ENCODE measurements at places on chromosomes 5 and 9.

DNA sequence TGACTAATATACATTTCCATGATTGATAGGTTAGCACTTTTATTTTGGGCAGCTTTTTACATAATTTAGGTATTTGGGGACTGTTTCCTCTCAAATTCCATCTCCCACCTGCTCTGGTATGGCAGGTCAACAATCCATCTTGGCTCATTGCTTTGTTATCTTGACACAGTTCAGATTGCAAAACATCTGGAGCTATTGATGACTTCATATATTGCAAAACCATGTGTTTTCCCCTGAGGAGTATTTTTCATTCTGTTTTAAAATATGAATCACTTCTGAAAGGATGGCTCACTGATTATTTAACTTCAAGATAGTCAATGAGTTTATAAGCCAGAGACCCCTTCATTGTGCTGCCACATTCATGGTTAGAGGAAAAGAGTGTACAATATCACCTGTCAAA lies 1206.0 kb upstream of the C9orf72 start:
- DNase-seq: peak; percentile 22

DNA sequence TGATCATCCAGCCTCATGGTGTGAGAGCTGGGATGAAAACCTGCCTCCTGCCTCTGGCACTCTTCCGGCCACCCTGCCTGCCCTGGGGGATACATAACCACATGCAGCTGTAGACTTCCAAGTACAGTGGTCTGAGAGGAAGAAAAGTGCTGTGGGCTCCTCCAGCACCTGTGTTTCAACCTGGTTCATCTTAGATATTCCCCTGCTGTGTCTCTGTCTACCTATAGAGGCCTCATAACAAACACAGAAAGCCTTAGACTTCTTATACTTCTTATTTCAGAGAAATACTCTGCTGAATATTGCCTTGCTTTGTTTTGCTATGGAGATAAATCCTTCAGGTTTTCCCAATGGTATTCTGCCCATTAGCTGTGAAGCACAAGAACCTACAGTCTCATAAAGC lies 19.6 kb upstream of the TNFAIP8 start:
- DNase-seq: no peak

- no peak for DNase-seq
Measured at GRCh38 chr9:113403646-113404045, 2.6 kb upstream of the ALAD start.

- no peak for DNase-seq
Measured at GRCh38 chr5:42306287-42306686, 117.0 kb upstream of the GHR start.

DNA sequence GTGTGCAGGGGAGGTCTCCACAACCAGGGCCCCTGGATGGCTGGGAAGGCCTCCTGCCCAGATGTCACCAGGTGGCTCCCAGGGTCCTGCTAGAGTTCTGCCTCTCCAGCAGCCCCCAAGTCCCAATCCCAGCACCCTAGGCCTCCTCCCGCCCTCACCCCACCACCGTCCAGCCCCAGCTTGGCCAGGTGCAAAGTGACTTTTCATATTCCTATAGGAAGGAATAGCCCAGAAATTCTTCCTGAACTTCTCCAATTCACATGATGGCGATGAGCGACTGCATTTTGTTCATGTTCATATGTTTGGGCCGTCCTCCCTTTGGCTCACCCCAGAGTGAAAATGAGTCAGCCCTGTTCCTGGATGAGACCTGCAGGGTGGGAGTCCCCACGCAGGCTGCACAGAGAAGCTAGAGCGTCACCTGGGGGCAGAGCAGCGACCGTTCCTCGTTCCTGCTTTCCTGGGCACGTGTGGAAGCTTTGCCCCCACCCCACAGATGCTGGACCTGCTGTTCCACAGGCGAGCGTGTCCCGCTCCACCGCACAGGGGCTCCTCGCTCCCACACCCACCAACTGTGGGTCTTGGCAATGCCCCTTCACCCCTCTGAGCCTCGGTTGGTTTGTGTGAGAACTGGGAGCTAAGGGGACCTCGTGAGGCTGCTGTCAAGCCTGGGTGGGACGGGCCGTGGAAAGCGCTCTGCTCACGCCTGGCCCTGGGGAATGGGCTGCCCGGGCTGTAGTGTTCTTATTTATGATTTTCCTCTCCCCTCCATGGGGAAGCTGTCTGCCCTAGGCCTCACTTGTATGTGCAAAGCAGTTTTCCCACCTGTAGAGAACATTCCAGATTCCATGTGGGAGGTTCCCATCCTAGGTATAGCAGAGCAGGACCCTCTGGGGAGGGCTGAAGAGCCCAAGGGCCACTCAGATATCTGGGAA lies 6.9 kb downstream of the MRPS2 start:
- no peak for DNase-seq

DNA sequence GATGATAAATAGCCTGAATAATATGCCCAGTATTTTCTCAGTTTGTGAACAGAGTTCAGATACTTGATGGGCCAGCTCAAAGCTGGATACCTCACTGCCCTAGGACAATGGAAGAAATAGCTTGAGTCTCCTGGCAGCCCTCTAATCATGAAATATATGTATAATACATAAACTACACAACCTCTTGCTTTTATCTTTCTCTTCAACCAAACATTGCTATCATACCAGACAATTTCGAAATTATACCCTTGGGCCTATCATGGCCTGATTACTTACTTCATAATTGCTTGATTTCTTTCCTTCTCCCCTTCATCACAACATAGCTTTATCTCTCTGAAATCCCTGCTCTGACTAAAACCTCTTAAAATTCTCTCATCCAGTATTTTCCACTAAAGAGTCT lies 1144.9 kb upstream of the C9orf72 start:
- DNase-seq: peak; percentile 7

DNA sequence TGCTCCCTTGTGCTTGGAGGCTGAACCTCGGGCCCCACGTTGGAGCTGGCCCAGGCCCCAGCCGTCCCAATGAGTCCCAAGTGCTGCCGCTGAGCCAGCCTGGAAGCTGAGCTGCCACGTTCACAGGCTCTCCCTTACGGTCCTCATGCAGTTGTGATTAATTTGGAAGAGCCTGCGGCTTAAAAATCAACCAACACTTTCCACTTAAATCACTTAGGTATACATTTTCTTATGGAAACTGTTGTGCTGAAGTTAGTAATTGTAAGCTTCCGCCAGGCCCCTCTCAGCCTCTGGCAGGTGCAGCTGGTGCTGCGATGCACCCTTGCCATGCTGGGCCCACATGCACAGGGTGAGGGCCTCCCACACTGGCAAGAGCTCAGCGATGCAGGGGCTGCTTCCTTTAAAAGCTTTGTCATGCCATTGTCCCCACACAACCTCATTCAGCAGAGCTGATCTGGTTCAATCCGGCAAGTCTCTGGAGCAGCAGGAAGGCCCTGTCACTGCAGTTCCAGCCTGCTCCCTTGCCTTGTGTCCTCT lies 61.0 kb downstream of the IPPK start:
- no peak for DNase-seq

GRCh38 chr9:69497816-69498215 lies 172.8 kb downstream of the ENTREP1 start:
- no peak for DNase-seq

GRCh38 chr5:154860765-154861164 lies 2.3 kb downstream of the CNOT8 start:
- DNase-seq: no peak

DNA sequence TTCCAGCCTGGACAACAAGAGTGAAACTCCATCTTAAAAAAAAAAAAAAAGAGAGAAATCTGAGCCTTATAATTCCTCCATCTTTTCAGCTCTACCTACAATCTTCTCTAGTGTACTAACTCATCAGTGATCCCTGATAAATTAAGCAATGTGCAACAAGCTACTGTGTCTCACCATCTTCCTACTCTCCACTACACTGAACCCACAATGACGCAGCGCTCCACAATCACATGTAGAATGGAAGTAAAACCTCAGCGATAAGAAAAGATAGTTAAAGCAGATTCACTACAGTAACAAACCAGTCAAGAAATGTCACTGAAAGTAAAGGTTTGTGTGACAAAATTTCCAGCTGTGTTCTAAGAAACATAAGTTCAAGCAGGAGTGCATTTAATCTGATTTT lies 13.5 kb downstream of the ABCA1 start:
- no peak for DNase-seq

GRCh38 chr9:70315389-70315788 lies 56.6 kb downstream of the SMC5 start:
- DNase-seq: peak; percentile 7

GRCh38 chr9:2087500-2088313 lies 72.6 kb downstream of the SMARCA2 start:
- DNase-seq: peak; percentile 6

- no peak for DNase-seq
Measured at GRCh38 chr9:133104718-133105460, 16.2 kb downstream of the RALGDS start.

DNA sequence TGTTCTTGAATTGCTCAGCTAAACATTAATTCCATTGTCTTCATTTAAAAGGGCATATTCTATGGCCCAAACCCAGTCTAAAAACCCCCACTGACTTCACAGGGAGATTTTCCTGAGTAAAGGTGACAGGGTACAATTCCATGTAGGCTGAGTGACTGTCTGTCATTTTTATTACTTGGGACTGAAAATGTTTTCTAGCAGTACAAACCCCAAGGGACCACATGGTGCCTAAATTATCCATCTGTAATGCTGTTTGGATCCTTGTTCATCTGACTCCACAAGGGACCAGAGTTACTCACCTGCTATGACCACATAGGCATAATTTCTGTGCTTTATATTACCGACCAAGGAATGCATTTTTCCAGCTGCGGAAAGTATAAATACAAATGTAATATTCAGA lies 349.1 kb downstream of the ZNF608 start:
- DNase-seq: no peak

GRCh38 chr9:86876621-86877196 lies 70.6 kb downstream of the GAS1 start:
- DNase-seq: no peak

- no peak for DNase-seq
Measured at GRCh38 chr9:104900871-104901270, 27.1 kb downstream of the ABCA1 start.

DNA sequence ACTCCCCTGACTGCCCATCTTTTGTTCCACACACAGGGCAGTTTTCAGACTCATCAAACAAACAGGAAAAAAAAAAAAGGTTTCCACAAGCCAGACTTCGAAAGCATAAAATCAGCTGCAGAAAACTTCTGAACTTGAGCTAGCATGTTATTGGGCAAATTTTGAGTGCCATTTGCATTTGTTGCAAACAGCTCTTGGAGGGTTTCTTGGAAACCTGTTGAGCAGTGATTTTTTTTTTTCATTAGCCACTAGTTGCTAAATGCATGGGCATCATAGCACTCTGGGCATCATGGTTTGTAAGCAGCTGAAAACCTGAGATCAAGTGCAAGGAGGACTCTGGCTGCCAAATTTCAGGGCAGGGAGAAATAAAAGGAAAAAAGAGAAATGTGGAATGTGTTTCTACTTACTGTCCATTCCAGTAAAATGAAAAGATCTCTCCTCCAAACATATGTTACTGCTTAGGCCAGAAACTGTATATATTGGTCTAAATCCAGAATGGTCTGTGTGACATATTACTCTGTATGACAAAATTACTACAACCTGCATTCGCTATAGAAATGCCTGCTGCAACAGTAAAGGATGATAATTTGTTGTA lies 85.2 kb upstream of the SMIM23 start:
- no peak for DNase-seq

DNA sequence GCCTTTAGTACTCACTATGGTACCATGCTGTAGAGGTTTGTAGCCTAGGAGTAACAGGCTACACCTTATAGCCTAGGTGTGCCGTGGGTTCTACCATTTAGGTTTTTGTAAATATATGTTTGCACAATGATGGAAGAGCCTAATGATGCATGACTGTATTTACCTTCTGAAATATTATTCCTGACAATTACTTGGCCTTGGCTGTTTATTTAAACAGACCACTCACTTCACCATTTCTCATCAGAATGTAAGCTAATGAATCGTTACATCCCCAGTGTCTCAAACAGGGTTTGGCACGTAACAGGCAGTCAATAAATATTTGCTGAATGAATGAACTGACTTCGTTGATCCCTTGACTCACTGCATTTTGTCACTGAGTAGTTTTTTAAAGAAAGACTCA lies 93.1 kb downstream of the MED27 start:
- no peak for DNase-seq

DNA sequence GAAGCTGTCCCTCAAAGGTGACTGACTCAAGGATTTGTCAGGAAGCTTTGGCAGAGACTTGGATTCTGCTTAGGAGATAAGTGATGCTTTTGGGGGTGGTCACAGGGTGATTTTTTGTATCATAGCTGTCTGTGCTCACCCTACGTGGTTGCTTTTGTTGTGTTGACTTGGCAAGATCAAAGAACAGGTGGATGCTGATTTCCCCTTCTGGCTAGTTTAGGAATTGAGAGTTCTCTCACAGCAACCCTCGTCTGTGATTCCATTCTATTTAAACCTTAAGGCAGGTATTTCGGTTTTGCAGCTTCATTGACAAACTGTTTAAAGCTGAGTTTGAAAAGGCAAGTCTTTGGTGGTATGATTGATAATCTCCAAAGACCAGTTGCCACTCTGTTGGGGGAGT lies 27.2 kb downstream of the ARHGAP26 start:
- no peak for DNase-seq

DNA sequence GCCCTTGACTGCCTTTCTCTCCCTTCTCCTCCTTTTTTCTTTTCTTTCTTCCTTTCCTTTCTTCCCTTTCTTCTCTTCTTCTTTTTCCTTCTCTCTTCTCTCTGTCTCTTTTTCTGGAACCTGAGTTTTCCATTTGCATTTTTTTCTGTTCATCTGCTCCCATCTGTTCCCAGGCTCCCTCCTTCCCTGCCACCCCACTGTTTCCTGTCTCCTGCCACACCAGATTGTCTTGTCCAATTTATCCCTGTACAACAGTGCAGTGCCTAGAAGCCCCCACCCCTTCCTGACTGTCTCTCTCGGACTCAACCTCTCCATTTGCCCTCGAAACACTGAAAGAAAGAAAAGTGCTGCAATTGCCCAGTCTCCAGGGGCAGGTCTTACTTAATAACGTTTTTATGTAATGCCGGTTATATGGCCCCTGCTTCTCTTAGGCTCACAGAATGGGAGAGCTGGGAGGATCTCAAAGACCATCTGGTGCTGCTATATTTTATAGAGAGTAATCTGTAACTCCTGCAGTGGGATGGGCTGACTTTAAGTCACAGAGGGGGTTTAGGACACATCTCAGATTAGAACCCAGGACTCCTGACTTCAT lies 101.4 kb downstream of the RALGPS1 start:
- DNase-seq: no peak

DNA sequence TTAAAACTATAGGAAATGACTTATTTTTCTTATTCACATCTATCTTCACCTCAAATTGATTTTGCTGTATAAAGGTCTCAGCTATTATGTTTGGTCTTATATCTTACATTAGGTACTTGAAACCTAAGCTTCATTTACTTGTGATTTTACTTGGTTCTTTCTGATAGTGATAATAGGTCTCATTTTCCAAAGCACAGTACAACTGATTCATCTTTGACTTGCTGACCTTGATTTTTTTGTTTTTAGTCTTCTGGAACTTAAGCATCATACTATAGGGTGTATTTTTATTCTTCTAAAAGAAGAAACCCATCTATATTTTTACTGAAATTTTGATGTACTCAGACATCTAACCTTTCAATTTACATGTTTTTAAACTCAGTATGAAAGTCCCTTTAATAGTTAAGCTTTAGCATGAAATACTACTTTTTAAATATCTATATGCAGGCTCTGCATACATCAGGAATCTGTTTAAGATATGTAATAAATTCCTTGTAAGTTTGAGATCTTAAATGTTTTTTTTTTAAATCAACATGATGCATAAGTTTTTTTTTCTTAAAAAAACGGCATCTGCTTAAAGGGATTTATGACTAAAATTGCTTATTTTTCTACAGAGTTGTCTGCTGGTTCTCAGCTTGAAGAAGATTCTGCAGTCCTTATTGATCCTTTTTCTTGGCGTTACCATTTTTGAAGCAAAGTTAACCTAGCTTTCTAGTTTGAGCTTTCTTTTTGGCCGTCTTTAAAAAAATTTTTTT lies 13.3 kb downstream of the MATR3 start:
- no peak for DNase-seq
